Esophagus mucosa (tissue), 1 donor: ENCODE measurements at places on chromosomes 11 and 22. TPM values are rescaled to one million over a fixed set of nuclear protein-coding genes. Genes with fewer than 3 reads are reported as not detected.

OR52I2 gene
- total RNA-seq: not detected

- ATAC-seq: no peak
These were observed 18.4 kb upstream of the CHRM4 start for GRCh38 chr11:46410021-46410420.

DNA sequence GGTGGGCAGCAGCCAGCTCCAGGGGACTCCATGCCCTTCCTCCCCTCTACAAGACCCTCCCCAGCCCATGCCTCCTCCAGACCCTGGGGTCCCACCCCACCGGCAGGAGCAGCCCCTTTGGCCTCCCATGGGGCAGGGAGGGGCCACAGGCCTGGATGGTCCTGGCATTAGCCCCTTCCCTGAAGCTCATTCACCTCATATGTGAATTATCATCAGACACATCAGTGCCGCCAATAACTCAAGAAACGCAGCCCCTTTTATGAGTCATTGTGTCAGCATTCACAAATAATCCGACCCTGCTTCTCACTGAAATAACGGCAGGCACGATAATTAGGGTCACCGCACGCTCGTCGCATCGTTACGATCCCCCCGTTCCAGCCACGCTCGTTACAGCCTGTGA lies 124.2 kb downstream of the BRD1 start:
- no peak for ATAC-seq

DNA sequence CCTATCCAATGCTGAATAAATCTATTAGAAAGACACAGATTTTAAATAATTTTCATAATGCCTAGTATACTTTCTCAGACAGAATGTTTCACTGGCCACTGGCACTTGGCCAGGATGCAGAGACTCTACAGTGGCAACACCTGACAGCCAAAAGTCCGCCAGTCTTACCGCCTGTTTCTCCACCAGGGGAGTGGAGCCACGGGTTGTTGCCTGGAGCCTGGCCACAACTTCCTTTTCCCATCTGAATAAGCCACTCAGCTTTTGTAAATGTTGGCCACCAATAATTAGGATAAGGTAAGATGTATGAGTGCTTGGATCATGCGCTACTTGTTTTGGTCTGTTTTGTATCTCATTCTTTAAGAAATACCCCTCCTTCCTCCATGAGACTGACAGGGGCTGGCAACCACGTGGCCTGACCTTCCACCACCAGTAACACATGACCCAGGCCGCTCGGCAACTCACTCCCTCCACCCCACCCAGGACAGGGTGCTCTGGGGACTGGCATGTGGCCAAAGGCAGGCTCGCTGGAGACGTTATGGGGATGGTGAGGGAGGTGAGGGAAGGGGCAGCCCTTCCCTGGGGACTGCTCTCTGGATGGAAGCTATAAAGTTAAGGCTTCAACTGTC lies 93.0 kb upstream of the BID start:
- no peak for ATAC-seq

DNA sequence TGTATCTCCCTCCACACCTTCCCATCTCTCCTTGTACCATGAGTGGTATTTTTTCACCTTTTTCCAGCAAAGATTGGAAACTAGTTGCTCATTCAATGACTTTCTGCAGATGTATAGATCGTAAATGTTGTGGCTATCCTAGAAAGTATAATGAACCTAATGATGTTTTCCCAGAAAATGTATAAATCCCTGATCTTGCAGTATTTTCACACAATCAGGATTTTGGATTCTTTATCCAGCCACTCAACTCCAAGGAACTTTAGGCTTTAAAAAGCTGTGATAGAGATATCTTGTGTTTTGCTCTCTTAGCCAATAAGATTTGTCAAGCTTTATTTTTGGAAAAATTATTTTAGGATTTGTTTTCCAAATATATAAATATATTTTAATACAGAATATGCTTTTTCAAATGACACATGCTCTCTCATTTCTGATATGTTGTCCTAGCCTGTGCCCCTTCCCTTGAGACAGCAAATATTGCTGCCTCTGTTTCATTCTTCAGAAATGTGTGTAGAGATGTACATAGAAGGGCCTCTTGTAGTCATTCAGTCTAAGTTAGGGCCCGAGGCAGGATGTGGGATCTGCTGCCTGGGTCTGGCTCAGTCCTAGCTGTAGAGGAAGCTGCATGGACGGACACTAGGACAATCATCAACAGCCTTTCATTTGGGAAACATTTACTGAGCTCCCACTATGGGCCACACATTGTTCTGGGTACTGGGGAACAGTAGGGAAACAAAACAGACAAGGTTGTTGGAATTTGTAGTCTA lies 62.4 kb downstream of the NAV2 start:
- ATAC-seq: no peak
